ENCODE measurements at places on chromosomes 1 and 21.

- DNase-seq, result no peak
Measured at GRCh38 chr1:97119260-97120158, 397.9 kb downstream of the PTBP2 start.

DNA sequence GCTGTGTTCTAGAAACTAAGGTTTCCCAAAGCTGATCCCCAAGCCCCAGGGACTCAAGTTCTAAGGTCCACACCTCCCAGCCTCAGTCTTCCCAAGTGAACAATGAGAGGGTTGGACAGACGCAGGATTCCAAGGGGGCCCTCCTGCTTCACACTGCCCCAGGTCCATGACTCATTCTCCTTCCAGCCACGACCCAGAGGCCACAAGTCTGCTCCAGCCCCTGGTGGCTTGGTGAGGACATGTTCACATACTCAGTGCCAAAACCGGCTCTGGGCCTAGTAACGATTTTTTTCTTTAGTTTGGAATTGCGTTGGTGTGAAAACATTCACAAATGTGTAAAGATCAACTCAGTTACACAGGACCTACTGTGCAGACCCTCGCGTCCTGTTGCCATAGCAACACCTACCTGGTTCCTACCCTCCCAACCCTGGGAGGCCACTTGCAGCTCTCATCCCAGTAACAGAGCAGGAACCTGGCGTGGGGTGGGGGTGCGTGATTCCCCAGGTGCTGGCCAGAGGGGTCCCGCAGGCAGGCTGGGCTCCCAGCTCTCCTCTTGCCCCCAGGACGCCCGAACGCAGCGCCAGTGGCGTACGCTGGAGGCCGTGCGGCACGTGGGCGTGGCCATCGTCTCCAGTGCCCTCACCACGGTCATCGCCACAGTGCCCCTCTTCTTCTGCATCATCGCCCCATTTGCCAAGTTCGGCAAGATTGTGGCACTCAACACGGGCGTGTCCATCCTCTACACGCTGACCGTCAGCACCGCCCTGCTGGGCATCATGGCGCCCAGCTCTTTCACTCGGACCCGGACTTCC lies 57.0 kb downstream of the DISP3 start:
- DNase-seq, result no peak

DNA sequence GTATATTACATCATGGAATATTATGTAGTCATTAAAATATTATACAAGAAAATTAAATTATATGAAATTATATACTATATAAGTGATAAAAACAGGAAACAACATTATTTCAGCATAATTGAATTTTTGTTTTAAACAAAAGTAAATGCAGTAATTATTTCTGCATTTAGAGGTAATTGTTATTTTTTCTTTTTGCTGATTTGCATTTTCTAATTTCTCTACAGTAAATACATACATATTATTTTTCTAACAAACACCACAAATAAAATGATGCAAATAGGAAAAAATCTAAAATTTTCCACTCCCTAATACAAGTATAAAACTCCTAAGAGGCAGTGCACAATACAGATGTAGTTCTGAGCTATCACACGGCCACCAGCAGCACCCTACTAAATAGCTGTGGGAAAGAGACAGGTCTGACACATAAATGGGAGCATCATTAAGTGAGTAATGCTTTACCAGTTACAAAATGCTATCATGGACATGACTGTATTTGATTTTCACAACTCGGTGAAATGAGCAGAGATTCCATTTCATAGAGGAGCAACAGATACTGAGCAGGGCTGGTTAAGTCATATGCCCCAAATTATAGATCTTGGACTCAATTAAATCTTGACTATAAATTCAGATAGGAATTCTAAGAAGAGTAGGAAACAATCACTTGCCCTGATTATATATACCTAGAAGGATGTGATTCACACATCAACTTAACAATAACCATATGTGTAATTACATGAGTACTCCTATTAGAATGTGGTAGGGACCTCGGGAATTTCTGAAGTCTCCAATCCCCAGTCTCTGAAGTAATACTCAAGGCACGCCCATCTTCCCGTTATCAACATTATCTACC lies 49.0 kb downstream of the NRIP1 start:
- DNase-seq, result no peak

- no peak for DNase-seq
Measured at GRCh38 chr1:168064216-168064615, 72.5 kb downstream of the GPR161 start.

DNA sequence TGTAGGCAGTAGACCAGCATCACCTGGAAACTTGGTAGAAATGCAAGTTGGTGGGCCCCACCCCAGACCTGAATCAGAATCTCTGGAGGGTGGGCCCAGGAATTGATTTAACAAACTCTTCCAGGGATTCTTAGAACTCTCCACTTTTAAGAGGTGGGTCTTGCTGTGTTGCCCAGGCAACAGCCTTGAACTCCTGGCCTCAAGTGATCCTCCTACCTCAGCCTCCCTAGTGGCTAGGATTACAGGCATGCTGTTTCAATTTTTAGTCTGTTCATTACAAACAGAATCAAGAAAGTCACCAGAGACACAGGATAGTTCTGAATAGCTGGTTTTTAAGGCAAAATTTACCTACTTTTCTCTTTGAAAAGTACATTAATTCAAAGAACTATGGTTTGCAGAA lies 31.2 kb downstream of the NCF2 start:
- no peak for DNase-seq

DNA sequence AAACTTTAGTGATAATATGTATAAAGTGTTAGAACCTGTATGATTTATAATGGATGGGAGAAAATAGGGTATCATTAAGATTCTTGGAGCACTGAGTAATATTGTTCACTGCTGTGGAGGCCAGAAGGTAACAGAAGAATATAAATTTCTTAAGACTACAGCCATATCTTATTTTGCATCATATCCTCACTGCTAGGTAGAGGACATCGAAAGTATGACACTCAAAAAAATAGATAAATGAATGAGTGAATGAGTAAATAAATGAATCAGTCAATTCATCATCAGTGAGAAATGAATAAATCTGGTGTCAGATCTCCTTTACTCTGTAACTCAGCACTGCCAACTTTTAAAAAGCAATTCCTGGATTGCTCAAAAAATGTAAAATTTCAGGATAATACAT lies 33.2 kb downstream of the RGS13 start:
- no peak for DNase-seq

DNA sequence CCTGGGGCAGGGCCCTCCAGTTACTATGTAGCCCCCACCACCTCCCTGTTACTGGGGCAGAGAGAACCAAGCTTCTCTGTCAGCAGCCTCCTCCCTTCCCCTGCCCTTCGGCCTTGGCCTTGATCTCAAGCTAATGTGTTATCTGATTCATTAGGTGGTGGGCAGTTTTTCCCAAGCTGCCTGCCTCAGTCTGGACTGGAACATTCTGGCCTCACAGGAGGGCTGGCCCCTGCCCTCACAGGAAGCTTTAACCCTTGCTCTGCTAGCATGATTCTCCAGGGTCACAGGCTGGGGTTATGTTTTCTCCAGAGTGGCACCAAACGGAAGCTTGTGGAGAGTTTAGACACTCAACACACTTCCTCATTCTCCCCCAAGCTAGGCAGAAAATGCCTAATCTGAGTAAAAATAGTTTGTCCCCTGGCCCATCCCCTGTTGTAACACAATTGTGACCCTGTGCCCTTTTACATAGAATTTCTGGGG lies 37.2 kb upstream of the SLC6A9 start:
- no peak for DNase-seq

DNA sequence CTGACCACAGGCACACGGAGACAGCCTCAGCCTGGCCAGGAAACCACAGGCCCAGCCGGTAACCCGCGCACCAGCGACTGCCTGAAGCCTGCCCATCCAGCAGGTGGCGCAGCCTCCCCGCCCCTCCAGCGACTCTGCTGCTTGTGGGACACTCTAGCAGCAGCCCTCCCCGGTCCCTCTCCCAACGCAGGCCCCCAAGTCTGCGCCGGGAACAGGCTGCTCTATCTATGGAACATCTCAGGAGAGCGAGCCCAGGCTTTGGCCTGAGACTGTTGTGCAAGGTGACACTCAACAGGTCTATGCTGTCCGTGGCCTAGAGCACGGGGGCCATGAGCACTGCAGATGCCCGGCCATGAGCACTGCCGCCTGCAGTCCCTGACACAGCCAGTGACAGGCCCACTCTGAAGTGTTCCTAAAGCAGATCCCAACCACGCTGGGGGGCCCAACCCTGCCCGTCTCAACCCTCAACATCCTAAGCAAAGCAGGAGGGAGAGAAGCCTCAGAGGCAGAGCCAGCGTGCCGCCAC lies 28.4 kb downstream of the WDR4 start:
- peak; percentile 25 for DNase-seq

DNA sequence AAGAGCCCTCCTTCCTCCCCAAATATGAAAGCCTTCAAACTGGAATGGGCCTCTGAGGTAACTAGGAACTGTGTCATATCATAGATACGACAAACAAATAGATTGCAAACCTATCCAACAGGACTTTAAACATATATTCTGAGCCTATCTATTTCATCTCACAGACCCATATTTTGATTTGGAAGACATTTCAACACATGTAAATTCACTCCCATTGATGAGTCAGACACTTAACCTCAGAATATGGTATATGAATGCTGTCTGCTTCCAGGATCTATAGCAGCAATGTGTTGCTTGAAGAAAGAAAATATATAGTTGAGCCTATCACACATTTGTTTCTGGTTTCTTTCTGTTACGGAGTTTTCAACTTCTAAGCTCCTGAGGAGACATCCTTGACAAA lies 221.9 kb upstream of the SAMSN1 start:
- DNase-seq, result no peak

- DNase-seq, result no peak
Measured at GRCh38 chr1:221644145-221644448, 97.8 kb downstream of the DUSP10 start.

DNA sequence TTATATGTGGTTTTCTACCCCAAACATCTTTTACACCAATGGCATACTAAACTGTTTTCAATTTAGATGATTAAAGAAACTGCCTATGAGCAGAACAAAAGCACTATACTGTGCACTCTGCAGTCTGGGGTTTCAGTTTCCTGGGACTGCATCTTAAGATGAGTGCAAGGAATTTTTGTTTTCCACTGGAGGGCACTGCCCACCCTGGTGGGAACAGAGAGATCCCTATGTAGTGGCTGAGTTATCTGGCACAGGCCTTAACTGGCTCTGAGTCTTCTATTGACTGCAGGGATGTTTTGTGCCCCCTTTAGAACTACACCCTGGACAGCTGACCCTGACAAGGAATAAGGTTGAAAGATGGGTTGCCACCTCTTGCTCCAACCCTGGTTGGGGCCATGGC lies 12.0 kb downstream of the PROK1 start:
- no peak for DNase-seq

GRCh38 chr1:172298141-172298540 lies 122.3 kb upstream of the C1orf105 start:
- DNase-seq, result no peak

DNA sequence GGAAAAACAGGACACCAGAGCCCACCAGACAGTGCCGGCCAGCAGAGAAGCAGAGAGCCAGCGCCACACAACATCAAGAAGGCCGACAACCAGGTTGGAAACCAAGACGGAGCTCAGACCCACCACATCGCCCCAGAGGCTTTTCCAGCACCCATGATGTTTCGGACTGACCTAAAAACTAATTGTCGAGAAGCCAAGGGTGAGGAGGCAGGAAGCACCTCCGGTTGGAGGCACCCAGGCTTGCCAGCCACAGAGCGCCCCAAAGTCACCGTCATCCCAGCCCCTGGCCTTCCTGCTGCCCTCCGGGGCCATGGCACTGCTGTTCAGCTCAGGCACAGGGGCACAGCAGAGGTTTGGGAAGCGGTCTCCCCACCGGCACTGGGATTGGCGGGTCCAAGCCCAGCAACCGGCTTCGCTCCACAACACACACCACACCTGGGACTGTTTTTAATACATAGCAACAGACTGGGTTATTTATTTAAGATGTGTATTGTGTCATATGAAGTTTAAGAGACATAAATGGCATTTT lies 67.2 kb downstream of the SLC37A1 start:
- no peak for DNase-seq

DNA sequence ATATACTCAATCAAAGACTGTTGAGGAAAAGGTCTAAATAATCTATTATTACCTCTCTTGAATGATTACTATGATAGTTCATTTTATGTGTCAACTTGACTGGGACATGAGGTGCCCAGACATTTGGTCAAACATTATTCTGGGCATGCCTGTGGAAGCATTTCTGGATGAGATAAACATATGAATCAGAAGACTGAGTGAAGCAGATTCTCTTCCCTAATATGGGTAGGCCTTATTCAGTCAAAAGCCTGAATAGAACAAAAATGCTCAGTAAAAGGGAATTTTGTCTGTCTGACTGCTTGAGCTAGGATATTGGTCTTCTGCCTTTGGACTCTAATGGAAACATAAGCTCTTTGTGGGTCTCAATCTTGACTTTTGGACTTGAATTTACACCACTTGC lies 73.3 kb upstream of the SOX13 start:
- no peak for DNase-seq

- peak; percentile 39 for DNase-seq
Measured at GRCh38 chr1:207495801-207496792, at the start of gene CR1. CR1 (plus strand) TSS chr1:207496157; CDS start chr1:207496268, 111 bp downstream.

DNA sequence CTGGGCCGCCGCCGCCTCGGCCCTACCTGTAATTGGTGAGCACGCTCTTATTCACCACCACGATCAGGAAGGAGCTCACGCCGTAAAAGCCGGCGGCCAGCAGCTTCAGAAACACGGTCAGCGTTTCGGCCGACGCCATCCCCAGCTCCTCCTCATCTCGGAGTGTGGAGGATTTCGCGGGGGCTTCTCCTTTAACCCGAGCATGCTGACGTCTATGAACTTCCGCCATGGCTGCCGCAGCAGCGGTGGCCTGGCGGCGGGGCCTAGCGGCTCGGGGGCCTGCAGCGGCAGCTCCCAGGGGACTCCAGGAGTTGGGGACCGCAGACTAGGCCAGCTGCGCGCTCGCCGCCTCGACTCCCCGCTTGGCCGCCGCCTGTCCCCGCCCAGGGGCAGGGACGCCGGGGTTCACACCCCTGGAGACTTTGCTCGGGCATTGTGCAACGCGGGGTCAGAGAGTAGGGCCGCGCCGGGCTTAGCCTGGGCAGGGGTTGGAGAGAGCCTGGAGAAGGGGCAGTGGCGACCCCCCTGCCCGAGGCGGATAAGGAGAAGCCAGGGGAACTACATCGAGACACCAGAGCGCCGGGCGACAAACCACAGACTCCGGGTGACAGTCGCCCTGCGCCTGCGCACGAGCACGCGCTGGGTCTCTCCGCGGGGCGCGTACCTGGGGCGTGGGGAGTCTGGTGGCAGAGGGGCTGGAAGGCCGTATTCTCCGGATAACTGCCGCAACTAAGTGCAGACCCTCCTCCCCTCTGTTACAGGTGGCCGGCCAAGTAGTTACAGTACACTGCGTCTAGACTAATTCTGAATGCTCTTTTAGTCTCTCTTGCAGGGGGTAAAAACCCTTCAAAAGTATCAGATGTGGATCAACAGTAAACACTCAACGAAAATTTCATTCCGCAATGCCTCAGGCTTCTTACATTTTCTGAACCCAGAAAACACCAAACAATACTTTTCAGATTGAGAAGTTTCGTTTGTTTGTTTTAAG lies at the start of gene SLC35D1:
Gene SLC35D1, minus strand, starts transcription at position 364 of the 988 bp plus-strand sequence. Its CDS starts 135 bp downstream, at position 229.
- DNase-seq, result peak; percentile 75

- DNase-seq, result no peak
Measured at GRCh38 chr1:100982793-100983192, 42.8 kb downstream of the DPH5 start.
